ENCODE measurements at places on chromosomes 3 and 15. TPM values are rescaled to one million over a fixed set of nuclear protein-coding genes. Genes with fewer than 3 reads are reported as not detected.

Gene CAMK2N2
- total RNA-seq: 0.25 TPM

Gene GABRR3
- total RNA-seq: not detected

Gene TRAT1
- 0.11 TPM for total RNA-seq

Gene CYP1A1
- total RNA-seq: not detected

Gene MITF
- total RNA-seq: 23.7 TPM

Gene HIGD1A
- 241 TPM for total RNA-seq

Gene CAPN3
- 0.44 TPM for total RNA-seq

Gene MYD88
- 11.9 TPM for total RNA-seq

Gene TMOD3
- total RNA-seq: 43.3 TPM

Gene STRA6
- total RNA-seq: 4.5 TPM

Gene IL17RD
- total RNA-seq: 6.5 TPM

Gene CATSPER2
- total RNA-seq: 2.1 TPM

Gene TLE3
- total RNA-seq: 26.6 TPM

Gene TF
- total RNA-seq: under 0.01 TPM

Gene ITIH3
- total RNA-seq: 0.12 TPM

Gene CYP11A1
- total RNA-seq: 0.11 TPM

Gene RGMA
- 0.22 TPM for total RNA-seq

Gene GOLGA8G
- total RNA-seq: not detected

Gene P2RY14
- not detected for total RNA-seq

All from uterine smooth muscle cell (primary cell).